Stimulated activated CD8-positive, alpha-beta memory T cell treated with anti-CD3 and anti-CD28 coated beads, Interleukin-12 subunit alpha, Interleukin-12 subunit beta, amount 100 ng/mL, for 4 hours (primary cell): ENCODE measurements at places on chromosomes 1 and 21.

DNA sequence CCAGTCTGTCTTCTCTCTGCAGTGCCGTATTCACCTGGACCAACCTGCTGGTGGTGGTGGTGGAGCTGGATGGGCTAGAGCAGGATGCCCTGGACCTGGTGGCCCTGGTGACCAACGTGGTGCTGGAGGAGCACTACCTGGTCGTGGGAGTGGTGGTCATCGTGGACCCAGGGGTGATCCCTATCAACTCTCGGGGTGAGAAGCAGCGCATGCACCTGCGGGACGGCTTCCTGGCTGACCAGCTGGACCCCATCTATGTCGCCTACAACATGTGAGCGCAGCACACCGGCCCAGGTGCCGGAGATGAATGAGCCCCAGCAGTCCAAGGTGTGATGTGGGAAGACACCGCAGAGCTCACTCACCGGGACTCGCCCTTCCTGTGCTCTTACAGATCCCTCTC lies 37.5 kb downstream of the S100B start:
- no peak for DNase-seq

GRCh38 chr1:65148548-65149350 lies 746 bp downstream of the AK4 start:
- DNase-seq, result peak; percentile 27

DNA sequence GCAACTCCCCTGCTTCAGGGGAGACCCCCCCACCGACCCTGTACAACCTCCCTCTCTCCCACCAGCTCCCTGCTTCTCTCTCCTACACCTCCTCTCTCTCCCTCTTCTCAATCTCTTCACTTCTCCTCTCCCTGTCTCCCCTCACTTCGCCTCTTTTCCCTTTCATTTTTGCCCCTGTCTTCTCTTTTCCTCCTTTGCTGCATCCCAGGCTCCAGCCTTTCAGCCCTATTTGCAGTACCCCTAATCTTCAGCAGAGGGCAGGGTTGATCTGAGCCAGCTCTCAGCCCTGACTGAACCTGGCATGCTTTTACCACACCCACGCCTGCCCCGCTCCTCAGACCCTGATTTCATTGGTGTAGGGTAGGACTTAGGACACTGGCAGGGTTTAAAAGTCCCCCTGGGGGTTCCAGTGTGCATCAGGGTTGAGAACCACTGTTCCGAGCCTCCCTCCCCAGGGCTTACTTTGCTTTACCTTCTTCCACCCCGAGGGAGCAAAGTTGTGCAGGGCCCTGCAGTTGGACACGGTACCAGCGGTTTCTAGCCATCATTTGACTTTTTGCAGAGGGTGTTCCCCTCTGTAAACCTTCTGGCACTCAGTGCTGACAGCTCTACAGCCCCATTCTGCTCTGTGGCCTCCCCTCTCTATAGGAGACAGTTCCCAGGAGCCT lies 67.3 kb upstream of the CNTN2 start:
- DNase-seq, result no peak

DNA sequence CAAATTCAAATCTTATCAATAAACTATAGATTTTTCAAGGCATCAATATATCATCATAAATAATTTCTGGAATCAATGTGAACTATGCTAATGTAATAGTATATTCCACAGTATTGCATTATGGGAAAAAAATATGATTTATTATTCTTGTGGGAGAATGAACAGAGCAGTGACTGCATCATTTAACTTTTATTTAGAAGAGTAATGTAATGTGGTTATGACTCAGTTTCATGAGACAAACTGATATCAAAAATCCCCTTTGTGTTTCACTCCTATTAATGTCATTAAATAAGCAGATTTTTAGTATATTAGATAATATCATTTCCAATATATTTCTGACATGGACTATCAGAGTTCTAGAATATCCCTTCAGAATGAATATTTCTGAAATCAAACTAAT lies 187.6 kb downstream of the LRRC40 start:
- DNase-seq, result no peak

DNA sequence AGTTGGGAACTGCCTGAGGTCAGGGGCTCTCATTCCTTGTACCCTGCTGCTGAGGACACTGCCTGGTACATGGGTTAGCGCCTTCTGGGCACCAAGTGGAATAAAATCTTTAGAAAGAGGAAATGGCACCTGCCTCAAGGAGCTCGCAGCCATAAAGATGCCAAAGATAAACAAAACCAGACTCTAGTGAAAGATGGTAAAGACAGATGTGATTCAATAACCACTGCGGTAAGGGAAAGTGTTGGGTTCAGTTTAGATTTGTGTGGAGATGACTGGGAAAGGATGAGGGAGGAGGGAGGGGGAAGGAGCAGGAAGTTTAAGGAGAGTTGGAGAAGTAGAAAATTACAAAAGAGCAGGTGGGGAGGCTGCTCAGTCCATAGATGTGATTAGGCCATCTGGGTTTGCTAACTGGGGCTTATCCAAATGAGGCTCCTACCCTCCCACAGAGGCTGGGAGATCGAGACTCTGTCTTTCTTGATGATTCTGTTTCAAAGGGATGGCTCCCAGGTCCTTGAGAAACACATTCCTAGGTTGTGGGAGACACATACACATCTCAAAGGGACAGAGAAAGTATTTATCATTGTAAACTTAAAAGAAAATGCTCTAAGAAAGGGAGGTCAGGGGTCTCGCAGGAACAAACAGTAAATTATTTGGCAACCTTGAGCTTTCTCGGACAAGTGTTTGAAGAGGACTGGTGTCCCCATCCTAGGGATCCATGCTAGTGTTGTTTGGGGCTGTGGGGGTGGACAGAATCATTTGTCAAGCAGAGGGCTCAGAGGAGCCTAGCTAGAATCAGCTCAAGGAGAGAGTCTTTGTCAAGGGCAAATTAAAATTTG lies 65.7 kb upstream of the MORC3 start:
- no peak for DNase-seq

- DNase-seq, result no peak
Measured at GRCh38 chr1:199794105-199794863, 233.2 kb upstream of the NR5A2 start.

DNA sequence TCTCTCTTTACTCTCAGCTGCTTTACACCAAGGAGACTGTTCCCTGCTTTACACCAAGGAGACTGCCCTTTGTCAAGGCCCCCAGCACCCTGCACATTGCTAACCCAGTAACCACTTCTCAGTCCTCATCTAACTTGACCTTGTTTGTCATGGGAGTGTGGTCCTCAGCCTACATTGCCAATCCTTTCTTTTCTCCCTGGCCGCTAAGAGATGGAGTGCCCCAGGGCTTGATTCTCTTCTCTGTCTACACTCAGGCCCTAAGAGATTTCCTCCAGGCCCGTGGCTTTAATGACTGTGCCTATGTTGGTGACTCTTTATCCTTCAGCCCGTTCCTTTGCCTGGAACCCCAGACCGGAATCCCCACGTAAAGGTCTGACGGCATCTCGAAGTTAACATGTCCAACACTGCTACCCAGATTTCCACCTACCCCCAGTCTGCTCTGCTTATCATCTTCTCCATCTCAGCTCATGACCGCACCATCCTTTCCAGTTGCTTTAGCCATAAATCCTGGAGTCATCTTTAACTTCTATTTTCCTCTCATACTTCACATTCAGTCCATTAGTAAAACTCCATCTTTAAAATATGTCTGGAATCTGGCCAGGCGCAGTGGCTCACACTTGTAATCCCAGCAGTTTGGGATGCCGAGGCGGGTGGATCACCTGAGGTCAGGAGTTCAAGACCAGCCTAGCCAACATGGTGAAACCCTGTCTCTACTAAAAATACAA lies 9.5 kb upstream of the SEMA4A start:
- DNase-seq, result no peak

- no peak for DNase-seq
Measured at GRCh38 chr21:41065539-41065938, 102.4 kb upstream of the BACE2 start.

- no peak for DNase-seq
Measured at GRCh38 chr1:59431566-59432294, 134.8 kb downstream of the FGGY start.

- no peak for DNase-seq
Measured at GRCh38 chr1:19140465-19140864, 69.6 kb downstream of the UBR4 start.

- no peak for DNase-seq
Measured at GRCh38 chr1:216270086-216270773, 153.0 kb downstream of the USH2A start.
